ENCODE measurements at places on chromosomes 4 and X. TPM values are rescaled to one million over a fixed set of nuclear protein-coding genes. Genes with fewer than 3 reads are reported as not detected.

The CT45A1 gene
- polyA plus RNA-seq, result not detected

The MND1 gene
- not detected for polyA plus RNA-seq

The DUSP9 gene
- polyA plus RNA-seq, result not detected

The SLC7A11 gene
- polyA plus RNA-seq, result 0.20 TPM

The TKTL2 gene
- not detected for polyA plus RNA-seq

The SPATA18 gene
- polyA plus RNA-seq, result 6.4 TPM

The CTSO gene
- 7.6 TPM for polyA plus RNA-seq

The SPANXN3 gene
- polyA plus RNA-seq, result not detected

The NEUROG2 gene
- not detected for polyA plus RNA-seq

The MGARP gene
- 17.6 TPM for polyA plus RNA-seq

The DCAF4L1 gene
- 0.05 TPM for polyA plus RNA-seq

The NXF2B gene
- not detected for polyA plus RNA-seq

The CTAG1B gene
- polyA plus RNA-seq, result not detected

Data from aorta (tissue), 5 donors.